ENCODE measurements at places on chromosomes 2 and 18. TPM values are rescaled to one million over a fixed set of nuclear protein-coding genes. Genes with fewer than 3 reads are reported as not detected.

GRCh38 chr2:229869226-229869625, 52.6 kb downstream of the TRIP12 start:
- DNase-seq = no peak

DNA sequence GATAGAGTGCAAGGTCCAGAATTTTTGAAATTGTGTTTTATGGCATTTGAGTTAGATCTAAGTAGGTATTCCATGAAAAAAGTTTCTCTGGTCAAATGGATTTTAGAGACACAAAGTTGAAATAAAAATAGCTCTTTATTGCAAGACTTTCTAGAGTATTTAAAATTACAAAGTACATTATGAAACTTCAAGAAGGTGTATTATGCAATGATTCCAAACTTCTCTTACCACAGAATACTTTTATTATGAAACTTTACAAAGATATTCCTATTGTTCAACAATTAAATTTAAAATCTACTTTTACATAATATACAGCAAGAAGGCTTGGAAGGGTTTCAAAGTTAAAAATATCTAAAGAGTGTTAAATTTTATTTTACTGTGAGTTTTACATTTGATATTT, 65.9 kb downstream of the CALCRL start:
- DNase-seq = no peak

DNA sequence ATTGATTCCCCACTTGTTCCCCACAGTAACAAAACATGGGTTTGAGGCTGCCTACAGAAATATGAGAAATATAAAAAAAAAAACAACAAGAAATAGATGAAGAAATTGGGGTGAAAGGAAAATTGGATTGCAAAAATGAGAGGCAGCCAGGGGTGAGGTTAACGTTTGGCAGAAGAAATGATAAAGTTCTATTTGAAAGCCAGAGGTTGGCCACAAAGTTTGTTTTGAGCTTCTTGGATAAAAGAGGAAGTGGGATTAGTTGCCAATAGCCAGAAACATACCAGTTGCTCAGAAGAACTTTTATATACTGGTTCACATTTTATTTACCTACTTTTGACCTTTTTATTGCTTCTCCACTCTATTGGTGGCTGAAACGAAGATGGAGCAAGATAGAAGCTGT, 67.5 kb downstream of the FASTKD2 start:
- DNase-seq = no peak

DNA sequence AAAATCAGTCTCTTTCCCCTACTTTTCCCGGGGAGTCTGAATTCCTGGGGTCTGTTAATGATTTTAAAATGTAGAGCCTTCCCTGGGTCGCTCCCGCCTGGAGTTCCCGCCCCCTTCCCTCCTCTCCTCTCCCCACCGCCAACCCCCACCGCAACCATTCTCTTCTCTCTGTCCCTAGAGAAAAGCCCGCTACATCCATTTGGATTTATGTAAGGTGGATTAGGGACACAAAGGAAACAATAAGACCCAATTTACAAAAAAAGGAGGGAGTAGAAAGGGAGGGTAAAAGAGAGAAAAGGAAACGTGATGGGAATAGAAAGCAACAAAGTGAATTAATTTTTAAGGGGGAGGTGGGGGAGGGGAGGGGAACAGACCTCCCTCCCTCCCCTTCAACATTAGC, 2.2 kb downstream of the EPHA4 start:
- no peak for DNase-seq

DNA sequence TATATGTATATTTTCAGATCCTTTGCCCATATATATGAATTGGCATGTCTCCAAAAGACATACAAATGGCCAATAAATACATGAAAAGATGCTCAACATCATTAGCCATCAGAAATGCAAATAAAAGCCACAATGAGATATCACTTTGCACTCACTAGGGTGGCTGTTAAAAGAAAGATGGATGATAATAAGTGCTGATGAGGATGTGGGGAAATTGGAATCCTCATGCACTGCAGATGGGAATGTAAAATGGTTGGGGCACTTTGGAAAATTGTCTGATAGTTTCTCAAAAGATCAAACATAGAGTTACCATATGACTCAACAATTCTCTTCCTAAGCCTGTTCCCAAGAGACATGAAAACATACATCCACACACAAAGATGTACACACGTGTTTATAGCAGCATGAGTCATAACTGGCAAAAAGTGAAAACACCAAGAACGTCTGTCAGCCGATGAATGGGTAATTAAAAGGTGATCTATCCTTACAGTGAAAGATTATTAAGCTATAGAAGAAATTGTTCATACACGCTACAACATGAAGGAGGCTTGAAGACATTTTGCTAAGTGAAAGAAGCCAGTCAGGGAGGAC, 19.7 kb downstream of the NGEF start:
- no peak for DNase-seq

- no peak for DNase-seq
Observed at GRCh38 chr18:2508678-2509077, 62.6 kb downstream of the METTL4 start.

GRCh38 chr2:161101406-161101805, 58.8 kb upstream of the TANK start:
- no peak for DNase-seq

GRCh38 chr2:10267551-10268465, 34.9 kb upstream of the HPCAL1 start:
- DNase-seq = peak; percentile 14

DNA sequence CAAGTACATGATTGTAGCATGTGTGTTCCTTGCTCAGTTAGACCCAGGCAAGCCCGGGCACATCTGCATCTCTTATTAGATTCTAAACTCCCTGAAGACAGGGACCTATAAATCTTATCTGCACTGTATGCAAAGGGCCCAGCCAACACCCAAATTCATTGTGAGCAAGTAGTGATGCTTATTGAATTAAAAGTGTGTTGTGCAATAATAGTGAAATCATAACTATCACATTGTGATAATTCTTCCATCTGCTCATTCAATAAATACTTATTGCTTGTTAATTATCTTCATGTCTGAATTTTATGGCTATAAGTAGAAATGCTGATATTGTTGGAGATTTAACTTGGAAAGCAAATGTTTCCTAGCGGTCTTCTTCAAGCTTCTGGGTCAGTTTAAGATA, 387.5 kb downstream of the SLC4A3 start:
- DNase-seq = no peak

GRCh38 chr18:63147973-63148372, 171.6 kb downstream of the BCL2 start:
- DNase-seq = no peak

DNA sequence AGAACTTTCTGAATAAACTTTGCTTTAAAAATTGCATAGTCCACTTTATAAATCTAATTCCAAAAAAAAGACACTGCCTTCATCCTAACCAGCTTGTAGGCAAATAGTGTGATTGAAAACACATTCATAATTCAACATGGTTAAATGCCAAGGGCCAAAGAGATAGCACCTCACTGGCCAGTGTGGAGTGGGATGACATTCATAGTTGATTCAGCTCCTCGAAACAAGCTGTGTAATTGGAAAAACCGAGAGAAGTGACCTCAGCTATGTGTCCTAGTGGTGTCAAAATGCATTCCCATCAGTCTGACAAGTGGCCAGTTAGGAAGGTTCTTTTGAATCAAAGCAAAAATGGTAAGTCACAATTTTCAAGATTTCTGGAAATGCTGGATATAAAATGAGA, 1068.5 kb upstream of the CELF4 start:
- no peak for DNase-seq

GRCh38 chr2:167380555-167380954, 492.3 kb downstream of the XIRP2 start:
- no peak for DNase-seq

- peak; percentile 86 for DNase-seq
Observed at GRCh38 chr2:9813312-9814128, 29.8 kb upstream of the TAF1B start.

- DNase-seq = no peak
Observed at GRCh38 chr18:59878644-59879043, 21.2 kb upstream of the PMAIP1 start.

DNA sequence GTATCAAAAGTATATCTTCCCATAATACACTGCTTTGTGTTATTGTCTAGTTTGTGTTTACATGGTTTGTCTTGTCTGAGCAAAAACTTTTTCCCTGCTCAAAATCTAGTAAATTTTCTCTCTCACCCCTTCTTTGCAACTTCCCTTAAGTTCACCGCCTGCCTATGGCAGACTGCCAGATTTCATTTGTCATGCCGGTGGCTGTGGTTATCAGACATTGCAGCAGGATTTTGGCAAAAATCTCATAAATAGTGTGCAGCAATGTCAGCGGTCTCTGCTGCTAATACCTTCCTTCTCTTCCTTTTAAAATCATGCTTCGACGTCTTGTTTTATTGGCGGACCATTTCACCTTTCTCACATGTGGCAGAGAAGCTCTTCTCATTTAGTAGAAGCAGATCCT, 45.6 kb upstream of the TMEM178A start:
- DNase-seq = peak; percentile 33

GRCh38 chr2:128803222-128803621, 484.6 kb upstream of the HS6ST1 start:
- no peak for DNase-seq

- DNase-seq = no peak
Observed at GRCh38 chr2:8389431-8390108, 292.3 kb upstream of the ID2 start.

DNA sequence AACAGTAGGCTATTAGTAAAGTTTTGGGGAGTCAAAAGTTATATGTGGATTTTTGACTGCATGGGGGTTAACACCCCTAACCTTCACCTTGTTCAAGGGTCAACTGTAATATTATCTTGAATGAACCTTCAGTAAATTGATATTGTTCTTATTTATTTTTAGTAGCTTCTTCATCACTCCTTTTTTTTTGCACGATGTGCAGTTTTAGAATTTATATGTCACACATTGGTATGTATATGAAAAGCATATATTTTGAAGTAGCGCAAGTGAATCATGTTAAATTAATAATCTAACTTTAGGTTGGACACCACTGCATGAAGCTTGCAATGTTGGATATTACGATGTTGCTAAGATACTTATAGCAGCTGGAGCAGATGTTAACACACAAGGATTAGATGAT, 79.9 kb downstream of the ANKRD12 start:
- DNase-seq = no peak

DNA sequence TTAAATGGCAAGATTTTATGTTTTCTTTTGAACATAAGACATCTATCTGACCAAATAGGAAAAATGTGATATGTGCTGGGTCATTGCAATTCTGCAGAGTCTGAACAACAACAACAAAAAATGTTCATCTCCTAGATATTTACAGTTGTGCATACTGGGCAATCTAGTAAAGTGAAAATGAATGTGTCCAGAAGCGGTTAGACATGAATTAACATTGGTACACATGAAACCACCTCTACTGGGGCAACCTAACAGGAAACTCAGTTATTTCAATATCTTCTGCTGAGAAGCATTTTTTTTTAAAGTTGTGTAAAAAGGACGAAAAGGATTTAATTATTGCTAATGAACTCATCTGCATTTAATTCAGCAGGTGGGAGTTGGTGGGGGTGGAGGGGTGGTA, 76.9 kb downstream of the DHRS9 start:
- no peak for DNase-seq

DNA sequence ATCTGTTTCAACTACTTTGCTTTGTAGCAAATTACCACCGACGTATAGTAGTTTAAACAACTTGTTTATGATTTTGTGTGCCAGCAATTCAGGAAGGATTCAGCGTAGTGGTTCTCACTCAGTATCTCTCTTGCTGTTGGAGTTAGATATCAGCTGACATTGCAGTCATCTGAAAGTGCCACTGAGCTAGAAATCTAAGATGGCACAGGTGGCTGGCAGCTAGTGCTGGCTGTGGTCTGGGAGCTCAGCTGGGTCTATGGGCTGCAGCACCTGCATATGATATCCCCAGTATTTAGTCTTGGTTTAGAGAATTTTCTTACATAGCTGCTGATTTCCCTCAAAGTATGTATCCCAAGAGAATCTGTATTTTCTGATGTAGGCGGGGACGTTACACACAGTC, 235.6 kb downstream of the SCG2 start:
- no peak for DNase-seq

GRCh38 chr18:33472509-33472908, 32.0 kb upstream of the CCDC178 start:
- no peak for DNase-seq

- no peak for DNase-seq
Observed at GRCh38 chr2:204114295-204115136, 178.0 kb downstream of the ICOS start.

- no peak for DNase-seq
Observed at GRCh38 chr2:180314086-180314485, 307.0 kb upstream of the CWC22 start.

- DNase-seq = no peak
Observed at GRCh38 chr2:232615339-232615738, 18.1 kb upstream of the EFHD1 start.

GRCh38 chr2:172107690-172108586, 5.2 kb upstream of the DLX2 start:
- DNase-seq = no peak

- no peak for DNase-seq
Observed at GRCh38 chr2:169139145-169139544, 69.8 kb downstream of the DHRS9 start.

GRCh38 chr2:210617732-210618330, 61.4 kb downstream of the CPS1 start:
- DNase-seq = no peak

- DNase-seq = no peak
Observed at GRCh38 chr2:235737396-235737795, 243.6 kb downstream of the AGAP1 start.

DNA sequence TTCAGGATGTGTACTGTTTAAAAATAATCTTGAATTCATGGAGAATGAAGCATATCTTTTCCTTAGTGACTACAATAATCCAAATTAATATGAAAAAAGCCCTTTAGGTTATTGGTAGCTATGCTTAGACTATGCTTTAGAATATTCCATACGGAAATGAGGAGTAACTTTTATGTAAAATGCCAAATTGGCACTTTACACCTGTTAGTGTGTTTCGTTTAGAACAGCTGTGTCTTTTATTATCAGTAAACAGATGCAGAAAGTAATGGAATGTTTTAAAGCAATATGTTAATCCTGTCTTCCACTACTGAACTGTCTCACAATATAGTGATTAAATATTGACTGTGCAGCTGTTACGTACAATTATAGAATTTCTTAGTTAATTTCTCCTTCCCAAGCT, 129.6 kb downstream of the PMS1 start:
- DNase-seq = no peak

Gene FEV
- 0.29 TPM for total RNA-seq

Gene NOSTRIN
- total RNA-seq = 0.90 TPM

Gene REG1A
- not detected for total RNA-seq

Gene MEP1B
- total RNA-seq = 0.18 TPM

Gene ABCA12
- 0.43 TPM for total RNA-seq

Gene TBR1
- 0.13 TPM for total RNA-seq

Gene CTAGE1
- total RNA-seq = 0.07 TPM

Gene FBXO36
- total RNA-seq = 5.1 TPM

Gene DPY30
- 63.7 TPM for total RNA-seq

Gene DNAH7
- total RNA-seq = 0.71 TPM

Gene UBE2F
- total RNA-seq = 36.4 TPM

Gene RAMP1
- 2.0 TPM for total RNA-seq

Gene CHRNG
- not detected for total RNA-seq

Gene GCG
- 0.36 TPM for total RNA-seq

Gene WDCP
- total RNA-seq = 17.9 TPM

Gene FKBP7
- total RNA-seq = 48.1 TPM

Gene PAPOLG
- total RNA-seq = 22.0 TPM

All from mesothelial cell of epicardium (in vitro differentiated cells).